NT2/D1 (cell line): ENCODE measurements at places on chromosomes 5 and 9.

GRCh38 chr9:135100725-135101410, 13.4 kb downstream of the OLFM1 start:
- no peak for DNase-seq

DNA sequence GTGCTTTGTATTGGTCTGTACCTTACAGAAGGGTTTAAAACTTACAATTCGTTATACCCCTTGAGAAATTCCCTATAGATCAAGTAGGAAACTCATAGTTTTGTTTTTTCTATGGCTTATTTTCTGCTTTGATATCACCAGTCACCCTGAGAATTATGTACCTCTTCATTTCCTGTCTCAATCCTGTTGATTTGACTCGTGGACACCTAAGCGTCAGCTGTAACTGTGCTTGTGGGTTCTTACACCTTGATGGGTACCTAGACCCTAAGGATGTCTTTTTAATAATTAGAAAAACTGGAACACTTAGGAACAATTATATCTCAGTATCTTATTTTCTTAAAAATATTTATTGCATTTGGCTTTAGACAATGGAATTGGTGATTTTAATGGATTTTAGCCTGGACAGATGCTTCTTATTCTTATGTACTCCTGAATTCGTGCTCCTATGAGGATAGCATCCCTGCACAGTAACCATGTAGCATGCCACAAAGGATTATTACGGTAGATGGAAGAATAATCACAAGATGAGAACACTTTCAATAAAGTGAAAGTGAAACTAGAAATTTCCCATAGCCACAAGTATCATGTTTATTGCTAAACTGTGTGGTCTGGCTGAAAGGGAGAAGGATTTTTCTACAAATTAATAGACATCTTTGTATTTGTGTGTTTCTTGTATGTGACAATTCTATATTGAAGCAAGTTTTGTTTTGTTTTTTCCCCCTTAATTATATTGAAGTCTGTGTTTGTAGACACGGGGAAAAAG, 1920.3 kb upstream of the WWC1 start:
- DNase-seq = no peak

DNA sequence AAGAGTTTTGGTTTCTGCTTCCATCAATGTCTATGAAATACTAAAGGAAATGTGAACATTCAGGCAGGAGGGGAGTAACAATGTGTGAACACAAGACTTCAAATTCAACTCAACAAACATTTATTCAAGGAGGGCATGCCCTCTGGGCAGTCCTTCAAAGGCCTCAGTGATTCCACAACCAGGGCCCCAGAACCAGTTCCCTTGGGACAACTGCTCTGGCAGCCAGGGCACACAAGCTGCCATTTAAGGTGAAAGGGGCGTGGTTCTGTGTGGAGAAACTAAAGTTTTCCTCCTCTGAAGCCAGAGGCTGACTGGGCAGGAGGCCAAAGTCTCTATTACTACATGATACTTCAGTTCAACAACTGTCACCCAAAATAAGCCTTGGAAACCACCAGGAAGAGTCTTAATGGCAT, 3.2 kb downstream of the RBM18 start:
- no peak for DNase-seq

GRCh38 chr9:13705373-13705772, 425.9 kb upstream of the MPDZ start:
- no peak for DNase-seq

GRCh38 chr5:58486290-58486689, 4.9 kb upstream of the GAPT start:
- no peak for DNase-seq

DNA sequence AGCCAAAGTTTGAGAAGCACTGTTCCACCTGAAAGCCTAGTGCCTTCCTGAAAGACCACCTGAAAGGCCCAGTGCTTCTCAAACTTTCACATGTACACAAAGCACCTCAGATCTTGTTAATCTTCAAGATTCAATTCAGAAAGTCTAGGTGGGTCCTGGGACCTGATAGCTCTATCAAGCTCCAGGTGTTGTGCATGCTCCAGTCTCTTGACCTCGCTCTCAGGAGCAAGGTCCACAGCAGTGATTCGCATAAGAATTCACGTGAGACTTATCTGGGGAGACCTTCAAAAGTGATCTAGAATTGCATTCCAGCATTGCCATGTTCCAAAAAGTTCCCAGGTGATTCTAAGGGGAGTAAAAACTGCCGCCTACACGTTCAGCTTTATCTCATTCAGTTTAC, 102.1 kb downstream of the PIK3R1 start:
- no peak for DNase-seq

- no peak for DNase-seq
Observed at GRCh38 chr5:103138202-103138690, 18.1 kb downstream of the PPIP5K2 start.

DNA sequence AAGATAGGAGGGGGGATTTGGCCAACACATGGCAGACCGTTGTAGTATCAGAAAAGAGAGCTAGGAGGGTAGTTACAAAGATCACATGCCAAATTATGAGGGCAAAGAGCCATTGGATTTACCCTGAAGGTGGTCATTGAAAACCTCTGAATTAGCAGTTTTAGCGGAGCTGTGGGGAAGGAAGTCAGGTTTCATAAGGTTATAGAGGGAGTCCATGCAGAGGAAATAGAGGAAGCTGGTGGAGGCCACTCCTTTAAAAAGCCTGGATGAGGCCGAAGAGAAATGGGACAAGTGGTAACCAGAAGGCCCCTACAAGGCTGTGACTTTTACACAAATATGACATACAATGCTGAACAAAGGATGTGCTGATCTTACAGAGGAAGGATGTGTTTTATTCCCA, 13.2 kb downstream of the DOCK8 start:
- no peak for DNase-seq
